ENCODE measurements at places on chromosomes 16 and 17.

DNA sequence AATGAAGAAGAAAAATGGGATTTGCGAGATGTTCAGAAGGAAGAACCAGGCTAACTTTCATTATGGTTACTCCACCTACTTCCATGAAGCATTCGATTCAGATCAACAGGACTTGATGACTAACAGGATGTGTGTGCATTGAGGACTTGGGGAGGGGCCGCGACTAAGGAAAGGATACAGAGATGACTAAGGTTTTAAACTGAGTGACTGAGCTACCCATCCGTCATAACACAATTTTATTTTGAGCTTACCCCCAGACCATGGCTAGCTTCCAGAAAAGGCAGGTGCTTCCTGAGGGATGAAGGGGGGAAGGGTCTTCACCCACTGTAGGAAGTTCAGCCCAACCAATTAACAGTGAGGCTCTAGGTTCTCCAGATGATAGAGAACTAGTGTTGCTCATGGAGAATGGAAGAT lies 2.5 kb upstream of the CDYL2 start:
- DNase-seq: peak; percentile 18

GRCh38 chr16:70556063-70556462 lies 32.4 kb downstream of the SF3B3 start:
- DNase-seq: no peak

GRCh38 chr17:80374732-80375585 lies 40.0 kb upstream of the ENDOV start:
- DNase-seq: no peak

DNA sequence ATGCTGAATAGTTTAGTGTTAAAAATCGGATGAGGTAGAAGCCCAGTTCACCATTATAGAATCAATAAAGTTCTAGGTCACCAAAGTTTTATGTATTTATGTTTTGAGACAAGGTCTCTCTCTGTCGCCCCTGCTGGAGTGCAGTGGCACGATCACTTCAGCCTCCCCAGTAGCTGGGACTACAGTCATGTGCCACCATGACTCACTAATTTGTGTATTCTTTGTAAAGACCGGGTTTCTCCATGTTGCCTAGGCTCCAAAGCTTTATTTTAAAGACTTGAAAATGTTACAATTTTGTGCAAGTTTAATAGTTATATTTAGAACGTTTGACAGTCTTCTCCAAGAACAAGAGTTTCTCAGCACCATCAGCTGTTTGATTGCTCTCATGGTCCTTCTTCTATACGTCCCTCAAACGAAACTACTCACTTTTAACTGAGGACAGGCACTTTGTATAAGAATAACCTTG lies 32.1 kb downstream of the NDE1 start:
- DNase-seq: peak; percentile 40

GRCh38 chr16:10141671-10142070 lies 40.6 kb downstream of the GRIN2A start:
- DNase-seq: no peak

DNA sequence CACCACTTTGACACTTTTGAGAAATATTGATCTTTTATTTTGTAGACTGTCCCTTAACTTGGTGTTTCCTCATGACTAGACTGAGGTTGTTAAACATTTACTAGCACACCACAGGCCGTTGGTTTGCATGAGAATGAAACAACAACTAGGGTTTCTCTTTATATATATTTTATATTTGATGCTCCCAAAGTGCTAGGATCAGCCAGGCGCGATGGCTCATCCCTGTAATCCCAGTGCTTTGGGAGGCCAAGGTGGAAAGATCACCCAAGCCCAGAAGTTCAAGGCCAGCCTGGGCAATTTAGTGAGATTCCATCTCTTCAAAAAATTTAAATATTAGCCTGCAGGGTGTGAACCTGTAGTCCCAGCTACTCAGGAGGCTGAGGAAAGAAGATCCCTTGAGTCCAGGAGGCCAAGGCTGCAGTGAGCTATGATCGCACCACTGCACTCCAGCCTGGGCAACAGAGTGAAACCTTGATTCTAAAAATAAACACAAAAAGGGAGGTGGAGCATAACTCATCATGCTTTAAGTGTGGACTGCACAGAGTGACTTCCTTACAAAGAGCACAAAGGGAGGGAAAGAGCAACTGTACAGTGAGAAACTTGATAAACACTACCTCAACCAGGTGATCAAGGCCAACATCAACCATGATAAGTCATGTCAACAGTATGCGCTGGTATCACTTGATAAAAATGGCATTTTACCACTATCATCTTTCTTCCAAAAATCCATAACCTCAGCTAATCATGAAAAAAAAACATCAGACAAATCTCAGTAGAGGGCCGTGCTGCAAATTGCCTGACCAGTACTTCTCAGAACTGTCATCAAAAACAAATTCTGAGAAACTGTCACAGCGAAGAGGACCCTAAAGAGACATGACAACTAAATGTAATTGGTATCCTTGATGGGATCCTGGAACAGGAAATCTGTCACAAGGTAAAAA lies 72.8 kb upstream of the ATF7IP2 start:
- no peak for DNase-seq

DNA sequence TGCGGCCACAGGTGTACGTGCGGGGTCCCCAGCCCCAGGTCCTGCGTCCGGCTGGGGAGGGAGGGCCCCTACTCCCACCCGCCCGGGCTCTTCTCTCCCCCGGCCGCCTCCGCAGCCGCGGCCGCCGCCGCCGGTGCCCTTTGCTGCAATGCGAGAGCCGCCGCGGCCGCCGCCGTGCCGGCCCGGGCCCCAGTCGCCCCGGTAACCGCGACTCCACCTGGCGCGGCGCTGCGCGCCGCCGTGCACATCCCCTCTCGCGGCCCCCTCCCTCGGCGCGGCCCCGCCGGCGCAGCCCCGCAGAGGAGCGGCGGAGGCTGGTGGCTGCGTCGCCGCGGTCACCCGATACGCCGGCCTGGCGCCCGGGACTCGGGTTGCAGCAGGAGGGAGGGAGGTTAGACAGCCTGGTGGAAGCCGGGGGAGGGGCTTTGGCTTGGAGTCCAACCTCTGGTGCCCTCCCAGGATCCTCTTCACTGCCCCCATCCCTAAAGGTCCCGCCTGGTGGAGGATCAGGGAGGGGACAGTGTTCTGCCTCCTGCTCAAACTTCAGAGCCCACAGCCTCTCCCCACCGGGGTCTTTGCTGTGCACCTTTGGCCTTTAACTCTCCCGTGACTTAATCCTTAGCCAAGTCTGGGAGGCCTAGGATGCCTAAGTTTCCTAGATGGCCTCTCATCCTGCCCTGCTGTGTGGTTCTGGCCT lies 32.9 kb downstream of the SRCIN1 start:
- DNase-seq: peak; percentile 42

DNA sequence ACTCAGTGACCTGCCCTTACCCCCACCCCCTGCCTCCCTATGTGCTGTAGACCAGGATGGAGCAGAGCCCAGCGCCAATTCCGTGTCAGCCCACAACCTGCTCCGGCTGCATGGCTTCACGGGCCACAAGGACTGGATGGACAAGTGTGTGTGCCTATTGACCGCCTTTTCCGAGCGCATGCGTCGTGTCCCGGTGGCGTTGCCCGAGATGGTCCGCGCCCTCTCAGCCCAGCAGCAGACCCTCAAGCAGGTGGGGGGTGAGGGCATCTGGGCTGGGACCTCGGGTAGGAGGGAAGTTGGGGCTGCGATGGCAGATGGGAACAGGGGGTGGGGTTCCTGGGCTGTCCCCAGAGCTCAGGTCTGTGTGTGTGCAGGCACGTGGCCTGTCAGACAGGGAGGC lies 6.3 kb upstream of the CACNA1G start:
- DNase-seq: no peak

DNA sequence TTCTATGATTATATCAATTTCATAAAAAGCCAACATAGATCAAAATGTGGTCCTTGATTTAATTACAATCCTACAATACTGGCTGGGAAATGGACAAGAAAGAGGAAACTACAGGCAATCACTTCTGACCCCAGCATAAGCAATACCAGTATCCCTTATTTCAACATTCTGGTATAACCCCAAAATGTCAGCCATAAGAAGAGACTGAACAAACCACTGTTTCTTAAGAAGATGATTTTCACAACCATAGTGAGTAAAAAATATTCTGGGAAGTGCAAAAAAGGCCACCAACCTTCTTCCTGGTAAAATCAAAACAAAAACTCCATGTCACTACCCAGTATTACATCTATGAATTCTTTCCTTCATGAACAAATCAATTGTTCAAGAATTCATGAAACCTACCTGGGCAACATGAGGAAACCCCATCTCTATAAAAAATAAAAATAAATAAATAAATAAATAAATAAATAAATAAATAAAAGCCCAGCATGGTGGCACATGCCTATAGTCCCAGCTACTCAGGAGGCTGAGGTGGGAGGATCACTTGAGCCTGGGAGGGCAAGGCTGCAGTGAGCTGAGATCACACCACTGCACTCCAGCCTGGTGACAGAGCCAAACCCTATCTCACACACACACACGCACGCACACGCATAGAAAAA lies 7.5 kb downstream of the N4BP1 start:
- DNase-seq: no peak

DNA sequence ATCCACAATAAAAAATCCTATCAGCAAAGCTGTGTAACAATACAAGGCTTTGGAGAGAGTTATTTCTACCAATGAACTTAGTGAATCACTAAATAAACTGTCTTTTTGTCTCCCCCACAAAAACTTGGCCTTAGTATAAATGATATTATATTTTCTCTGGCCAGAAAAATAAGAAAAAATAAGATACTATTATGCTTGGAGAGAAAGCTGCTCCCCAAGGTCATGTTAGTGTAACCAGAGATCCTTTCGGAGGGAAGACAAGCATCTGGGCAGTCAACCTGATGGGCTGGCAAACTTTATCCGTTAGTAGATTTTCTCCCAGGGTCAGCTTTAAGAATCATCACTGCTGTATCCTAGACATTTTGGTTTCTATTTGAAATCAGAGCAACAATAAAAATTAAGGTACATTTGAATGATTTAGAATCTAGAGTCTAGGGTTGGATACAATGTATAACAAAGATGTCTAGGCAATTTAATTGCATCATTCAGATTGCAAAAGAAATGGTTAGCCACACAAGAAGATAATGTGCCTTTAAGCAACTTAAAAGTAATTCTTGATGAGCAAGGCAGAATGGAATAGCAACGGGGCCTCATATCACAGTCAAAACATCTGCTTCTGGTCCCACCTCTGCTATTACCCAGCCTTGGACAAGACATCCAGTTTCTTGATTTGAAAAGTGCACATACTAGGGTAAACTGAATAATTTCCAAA lies 280.4 kb downstream of the SLC39A11 start:
- no peak for DNase-seq

DNA sequence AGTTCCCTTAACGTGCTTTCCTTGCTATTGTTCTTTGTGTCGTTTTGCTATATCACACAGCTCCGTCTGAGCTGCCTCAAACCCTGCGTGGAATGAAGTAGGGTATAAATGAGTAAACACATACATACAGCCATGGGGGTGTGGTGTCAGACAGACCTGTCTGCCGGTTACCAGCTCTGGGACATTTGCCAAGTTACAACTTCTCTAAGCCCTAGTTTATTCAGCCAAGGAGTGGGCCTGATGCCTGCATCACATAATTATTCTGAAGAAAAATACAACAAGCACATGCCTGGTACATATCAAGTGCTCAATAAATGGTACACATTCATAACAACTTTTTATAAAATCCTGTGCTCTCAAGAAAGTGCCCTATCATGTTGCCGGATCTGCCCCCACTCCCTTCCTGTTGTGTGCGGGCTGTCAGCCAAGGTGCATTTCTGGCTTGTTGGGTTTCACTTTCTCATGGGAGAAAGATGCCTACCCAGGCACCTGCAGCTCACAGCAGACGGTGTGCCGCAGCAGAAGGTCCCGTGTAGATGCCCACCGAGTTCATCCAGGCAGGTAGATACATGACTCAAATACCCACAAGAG lies 30.5 kb downstream of the SMPD3 start:
- DNase-seq: no peak

GRCh38 chr17:37737971-37738370 lies 6.9 kb downstream of the HNF1B start:
- DNase-seq: no peak

GRCh38 chr16:88616320-88616719 lies 22.1 kb upstream of the IL17C start:
- no peak for DNase-seq

DNA sequence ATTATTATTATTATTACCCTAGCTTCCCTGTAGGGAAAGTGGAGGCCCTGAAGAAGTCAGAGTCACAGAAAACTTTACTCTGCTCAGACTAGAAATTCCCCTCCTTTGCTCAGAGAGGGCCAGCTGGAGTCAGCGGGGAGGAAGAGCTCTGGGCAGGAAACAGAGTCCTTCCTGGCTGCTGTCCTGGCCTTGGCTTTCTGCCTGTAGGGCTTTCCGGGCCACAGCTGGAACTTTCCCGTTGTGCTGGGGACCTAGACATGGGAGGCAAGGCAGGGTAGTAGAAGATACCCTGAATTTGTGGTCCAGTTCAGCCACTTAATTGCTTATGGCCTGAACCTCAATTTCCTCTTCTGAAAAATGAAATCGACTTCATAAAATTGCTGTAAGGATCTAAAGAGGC lies 14.0 kb upstream of the CCL2 start:
- peak; percentile 47 for DNase-seq

GRCh38 chr17:61996916-61997605 lies 68.0 kb downstream of the MED13 start:
- DNase-seq: no peak

DNA sequence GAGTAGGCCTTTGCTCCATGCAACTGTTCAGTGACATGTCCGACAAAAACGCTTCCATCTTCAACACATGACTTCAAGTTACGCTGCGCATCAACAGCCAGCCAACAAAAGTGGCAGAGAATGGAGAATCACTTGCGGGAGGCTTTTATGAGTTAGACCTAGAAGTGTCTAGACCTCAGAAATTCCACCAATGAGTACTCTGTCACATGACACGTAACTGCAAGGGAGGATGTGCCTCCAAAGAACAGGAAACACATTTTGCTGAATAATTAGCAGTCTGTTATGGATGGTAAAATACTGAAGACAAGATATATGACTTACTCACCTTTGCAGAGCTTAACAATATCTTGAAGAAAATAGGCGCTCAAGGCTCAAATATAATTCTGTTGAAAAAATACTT lies 62.1 kb downstream of the MYO1D start:
- DNase-seq: no peak

DNA sequence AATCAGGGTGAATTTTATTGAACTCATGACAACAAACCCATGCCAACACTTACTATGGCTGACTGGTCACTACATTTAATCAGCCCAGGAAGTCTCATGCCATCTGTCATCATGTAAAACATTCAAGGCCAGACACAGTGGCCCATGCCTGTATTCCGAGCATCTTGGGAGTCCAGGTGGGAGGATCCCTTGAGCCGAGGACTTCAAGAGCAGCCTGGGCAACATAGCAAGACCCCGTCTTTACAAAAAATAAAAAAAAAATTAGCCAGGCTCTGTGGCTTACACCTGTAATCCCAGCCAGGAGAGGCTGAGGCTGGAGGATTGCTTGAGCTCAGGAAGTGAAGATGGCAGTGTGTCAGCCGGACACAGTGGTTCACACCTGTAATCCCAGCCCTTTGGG lies 4.9 kb upstream of the MED1 start:
- DNase-seq: no peak

All from GM03348 (cell line).